Cortex of kidney (tissue), 1 donor: ENCODE measurements at places on chromosomes 5 and 9.

DNA sequence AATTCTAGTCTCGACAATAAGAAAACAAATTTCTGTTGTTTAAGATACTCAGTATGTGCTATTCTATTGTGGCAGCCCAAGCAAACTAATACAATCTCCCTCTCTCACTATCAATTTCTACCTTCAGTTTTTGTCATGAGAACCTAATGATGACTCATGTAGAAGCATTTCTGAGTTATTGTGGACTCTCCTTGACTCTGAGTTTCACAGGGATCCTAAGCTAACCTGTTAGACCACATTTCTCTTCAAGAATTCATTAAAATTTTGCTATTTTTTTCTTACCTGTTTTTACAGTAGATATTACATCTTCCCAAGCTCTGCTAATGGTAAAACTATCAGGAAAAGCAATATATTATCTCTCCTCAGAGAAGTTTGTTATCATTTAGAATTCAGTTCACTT lies 599.1 kb upstream of the TYRP1 start:
- no peak for DNase-seq

DNA sequence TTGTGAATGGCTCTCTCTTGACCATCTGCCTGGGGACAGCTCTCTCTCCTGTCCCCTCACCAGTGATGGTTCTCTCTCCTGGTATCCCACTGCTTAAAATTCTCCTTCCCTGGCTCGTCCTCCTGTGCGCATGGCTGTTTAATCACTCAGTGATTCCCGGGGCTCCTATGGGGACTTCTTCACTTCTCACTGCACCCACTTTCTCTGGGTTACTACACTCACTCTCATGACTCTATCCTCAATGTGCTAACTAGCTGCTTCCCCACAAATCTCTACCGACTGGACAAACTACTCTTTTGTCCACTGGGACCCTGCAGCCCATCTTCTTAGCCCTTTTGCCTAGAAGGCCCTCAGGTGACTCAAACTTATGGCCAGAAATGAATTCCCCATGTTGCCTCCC lies 89.1 kb upstream of the TBC1D2 start:
- DNase-seq = no peak

- DNase-seq = no peak
Observed at GRCh38 chr5:174236070-174236469, 190.6 kb downstream of the NSG2 start.

GRCh38 chr5:39891376-39891775 lies 466.6 kb upstream of the DAB2 start:
- no peak for DNase-seq

DNA sequence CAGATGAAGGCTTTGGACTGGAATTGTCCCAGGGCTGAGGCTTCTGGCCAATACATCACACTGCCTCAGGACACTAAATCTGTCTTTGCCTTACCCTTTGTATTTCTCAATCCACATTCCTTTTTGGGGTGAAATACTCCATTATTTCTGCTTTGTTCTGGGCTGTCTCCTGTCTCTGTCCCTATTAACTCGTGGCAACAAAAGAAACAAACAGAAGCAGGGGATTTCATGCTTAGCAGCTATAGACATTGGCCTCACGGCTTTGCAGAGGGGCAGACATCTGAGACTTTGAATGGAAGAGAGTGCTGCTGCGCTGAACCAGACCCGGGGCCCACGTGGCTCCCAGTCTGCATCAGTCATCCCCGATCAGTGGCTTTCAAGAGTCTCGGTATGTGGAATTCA lies 129.7 kb downstream of the ARL15 start:
- DNase-seq = no peak

DNA sequence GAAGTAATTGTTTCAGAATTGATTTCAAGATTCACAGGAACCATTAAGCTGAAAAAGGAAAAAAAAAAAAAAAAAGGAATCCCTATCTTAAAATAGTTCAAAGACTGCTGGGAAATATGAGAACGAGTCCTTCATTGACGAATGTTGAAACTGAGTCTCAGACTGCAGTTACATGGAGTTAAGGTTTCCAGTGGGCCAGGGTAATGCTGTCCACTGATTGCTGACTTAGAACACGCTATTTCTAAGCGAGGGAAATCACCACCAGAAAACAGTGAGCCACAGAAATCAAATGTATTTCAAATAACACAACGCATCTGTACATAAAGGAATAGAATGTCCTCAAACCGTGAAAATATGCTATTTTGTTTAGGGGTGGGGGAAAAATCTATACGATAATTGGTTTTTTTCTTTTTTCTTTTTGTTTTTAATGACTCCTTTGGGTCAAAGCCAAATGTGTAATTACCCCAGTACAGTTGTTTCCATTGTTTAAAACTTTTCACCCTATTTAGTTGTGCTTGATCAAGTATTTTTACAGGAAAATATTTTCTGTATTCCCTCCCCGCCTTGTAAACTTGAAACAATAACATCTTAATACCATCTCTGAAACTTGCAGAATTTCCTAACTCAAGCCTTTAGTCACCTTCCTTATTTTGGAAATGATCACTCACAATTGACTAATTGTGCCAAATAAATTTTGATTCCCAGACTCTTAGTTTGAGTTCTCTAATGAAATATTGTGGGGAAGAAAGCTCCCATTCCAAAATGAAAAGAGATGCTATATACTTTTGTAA lies 208.3 kb downstream of the MCTP1 start:
- DNase-seq = no peak

DNA sequence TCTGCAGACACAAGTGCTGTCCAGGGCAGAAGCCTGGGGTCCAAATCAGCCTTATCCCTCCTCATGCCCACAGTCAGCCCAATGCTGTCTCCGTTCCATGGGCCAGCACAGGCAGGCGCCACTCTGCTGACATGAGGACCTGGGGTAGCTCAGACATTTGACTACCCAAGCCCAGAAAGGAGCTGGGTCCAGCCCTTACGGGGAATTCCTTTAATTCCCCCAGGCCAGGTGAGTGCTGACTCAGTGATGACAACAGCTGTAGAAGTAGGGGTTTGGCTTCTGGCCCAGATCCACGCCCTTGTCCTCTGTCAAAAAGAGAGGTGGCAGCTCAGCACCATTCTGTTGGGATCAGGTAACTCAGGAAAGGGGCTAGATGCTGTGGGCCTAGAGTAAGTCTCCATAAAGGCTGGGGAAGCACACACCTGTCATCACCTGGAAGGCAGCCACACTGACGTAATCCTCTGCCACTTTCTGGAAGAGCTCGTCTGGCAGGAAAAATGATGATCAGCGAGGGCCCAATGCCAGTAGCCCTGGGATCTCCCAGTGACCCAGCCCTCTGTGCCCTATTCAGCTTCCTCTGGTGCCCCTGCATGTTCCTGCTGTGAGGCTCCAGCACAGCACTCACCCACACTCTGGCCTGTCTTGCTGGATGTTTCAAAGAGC lies 1.9 kb downstream of the RAB24 start:
- DNase-seq = no peak

DNA sequence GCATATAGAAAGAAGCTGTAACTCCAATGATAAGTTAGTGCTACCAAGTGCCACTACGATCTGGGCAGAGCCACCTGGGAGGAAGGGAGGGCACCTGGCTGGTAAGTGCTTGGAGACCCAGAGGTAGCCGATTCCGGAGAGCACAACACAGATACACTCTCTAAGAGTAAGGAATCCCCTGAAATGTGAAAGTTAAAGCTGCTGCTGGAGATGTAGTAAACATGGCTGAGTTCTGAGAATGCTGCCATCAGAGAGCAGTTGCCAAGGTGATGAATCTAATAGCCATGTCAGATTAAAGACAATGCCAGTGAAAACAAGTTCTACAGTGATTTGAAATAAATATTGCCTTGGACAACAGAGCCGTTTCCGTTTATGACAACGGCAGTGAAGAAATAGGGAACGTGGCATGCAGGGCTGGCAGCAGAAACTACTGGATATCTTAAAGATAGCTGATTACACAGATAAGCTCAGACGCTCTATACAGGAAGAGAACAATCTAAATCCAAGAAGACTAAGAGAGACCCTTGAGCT lies 561.2 kb upstream of the C9orf72 start:
- no peak for DNase-seq

DNA sequence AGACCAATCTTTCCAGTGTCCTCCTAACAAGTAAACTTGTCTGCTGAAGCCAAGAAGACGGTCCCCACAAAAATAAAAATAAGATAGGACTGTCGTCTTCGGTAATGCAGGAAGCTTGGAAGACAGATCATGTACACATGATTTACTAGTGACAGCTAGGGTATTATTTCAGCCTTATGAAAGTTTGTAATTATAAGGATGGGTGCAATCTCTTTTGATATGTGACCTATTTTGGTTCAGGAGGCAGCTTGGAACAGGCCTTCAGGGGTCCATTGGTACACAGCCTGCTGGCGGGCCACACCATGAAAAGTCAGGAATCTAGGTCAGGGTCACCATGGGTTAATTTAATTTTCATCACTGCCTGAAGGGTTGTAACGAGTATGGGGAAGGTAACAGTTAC lies 13.7 kb upstream of the MEIKIN start:
- no peak for DNase-seq

- no peak for DNase-seq
Observed at GRCh38 chr9:90851444-90851843, 49.8 kb downstream of the SYK start.

DNA sequence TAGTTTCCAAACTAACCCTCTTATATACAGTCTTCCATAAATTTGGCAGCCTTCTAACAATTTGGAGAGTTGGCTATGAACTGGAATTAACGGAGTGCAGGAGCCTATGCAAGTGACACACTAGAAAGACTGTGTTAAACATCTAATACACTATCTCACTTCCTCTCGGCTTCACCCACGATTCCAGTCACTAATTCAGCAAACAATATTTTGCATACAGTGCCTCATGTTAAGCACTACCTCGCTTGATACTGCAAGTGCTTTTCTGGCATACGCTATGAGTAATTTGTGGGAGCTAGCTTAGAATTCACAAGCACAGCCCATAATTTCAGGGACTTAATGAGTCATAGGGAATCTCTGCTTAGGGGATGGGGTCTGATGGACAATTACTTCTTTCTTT lies 102.5 kb downstream of the ST8SIA4 start:
- no peak for DNase-seq

DNA sequence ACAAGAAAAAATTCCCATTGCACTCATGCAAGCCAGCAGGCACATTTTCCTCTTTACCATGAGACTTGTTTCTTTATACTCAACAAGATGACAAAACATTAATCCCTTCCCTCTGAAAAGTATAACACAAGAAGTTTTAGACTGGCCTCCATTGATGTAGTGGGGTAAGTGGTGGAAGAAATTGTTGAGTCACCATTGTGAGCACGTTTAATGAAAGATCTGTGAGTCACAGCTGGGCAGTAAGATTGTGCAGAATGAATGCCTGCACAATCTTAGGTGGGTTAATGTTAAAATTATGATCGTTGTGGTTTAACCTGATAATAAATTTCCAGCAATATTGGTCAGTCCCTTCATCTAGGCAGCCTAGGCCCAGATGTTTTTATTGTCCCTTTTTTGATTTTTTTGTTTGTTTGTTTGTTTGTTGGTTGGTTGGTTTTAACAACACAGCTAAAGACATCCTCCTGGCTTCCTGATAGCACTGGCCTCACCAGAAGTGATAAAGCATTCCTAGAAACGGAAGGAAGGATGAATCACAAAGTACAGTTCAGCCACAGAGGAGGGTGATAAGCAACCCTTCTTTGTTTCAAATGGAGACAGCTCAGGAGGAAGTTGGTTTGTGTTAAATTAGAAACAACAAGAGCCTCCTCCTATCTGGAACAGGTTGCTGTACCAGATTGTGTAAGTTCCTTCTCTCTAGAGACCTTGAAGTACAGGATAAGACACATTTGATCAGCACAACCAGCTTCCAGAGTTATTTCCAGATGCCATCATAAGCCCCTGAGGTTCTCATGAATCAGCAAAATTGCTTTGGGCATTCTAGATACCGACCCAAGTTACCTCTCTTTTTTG lies 40.3 kb downstream of the SLC24A2 start:
- DNase-seq = no peak

- DNase-seq = no peak
Observed at GRCh38 chr5:131475541-131475941, 159.5 kb downstream of the RAPGEF6 start.

GRCh38 chr5:106966686-106967315 lies 703.9 kb downstream of the EFNA5 start:
- DNase-seq = no peak

- DNase-seq = no peak
Observed at GRCh38 chr9:70257991-70258691, 637 bp upstream of the SMC5 start.

GRCh38 chr5:53166183-53166495 lies 56.6 kb upstream of the MOCS2 start:
- DNase-seq = no peak
